ENCODE measurements at places on chromosomes 2 and 18.

- no peak for DNase-seq
These were observed 118.5 kb downstream of the NRP2 start for GRCh38 chr2:205800773-205801172.

DNA sequence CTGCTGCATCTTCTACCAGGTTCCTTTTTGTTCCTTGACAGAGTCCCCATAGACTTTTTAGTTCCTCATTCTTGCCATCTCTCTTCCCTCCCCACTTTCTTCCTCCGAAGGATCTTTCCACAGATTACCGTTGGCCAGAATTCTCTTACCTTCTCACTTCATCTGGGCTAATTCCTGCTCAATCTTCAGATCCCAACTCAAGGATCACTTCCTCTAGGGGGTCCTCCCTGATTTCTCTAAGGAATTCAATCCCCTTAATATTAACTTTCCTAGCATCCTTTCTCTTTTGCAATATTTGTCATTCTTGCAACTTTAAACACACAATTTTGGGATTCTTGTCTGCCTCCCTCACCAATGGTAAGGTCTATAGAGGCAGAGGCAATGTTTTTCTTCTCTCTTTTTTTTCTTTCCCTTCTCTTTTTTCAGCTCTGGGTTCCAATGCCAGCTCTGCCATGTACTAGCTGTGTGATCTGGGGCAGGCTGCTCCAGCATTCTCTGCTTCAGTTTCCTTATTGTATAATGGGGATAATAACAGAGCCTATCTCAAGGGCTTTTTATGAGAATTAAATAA lies 5.4 kb upstream of the KCNE4 start:
- no peak for DNase-seq

DNA sequence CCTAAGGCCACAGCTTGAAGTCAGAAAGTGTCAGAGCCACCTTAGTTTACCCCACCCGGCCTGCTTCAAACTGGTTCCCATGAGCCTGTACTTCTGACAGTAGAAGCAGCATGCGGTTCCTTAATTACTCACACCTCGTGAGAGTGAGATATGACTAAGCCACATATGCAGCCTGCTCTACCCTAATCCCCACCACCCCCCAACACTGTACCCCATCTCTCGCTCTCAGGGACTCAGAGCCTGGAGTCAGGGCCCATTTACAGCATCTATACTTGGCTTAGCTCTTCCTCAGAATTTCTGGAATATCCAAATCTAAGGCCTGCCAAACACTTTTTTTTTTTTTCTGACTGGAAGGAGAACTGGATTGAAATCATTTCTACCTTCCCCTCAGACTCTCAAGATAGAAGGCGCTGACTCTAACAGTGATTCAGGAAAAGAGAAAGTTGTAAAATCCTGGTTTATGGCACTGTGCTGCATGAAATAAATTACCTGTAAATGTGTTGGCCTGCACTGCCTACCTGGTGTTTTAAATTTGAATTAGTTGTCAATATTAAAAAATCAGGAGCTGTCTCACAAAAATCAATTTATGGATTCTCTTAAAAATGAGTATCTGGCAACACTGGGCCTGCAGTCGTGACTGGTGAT lies 360.0 kb downstream of the RND3 start:
- no peak for DNase-seq

- DNase-seq, result no peak
These were observed 214.7 kb downstream of the KLHL29 start for GRCh38 chr2:23599667-23600066.

GRCh38 chr2:195563857-195564512 lies 93.0 kb upstream of the SLC39A10 start:
- peak; percentile 76 for DNase-seq

DNA sequence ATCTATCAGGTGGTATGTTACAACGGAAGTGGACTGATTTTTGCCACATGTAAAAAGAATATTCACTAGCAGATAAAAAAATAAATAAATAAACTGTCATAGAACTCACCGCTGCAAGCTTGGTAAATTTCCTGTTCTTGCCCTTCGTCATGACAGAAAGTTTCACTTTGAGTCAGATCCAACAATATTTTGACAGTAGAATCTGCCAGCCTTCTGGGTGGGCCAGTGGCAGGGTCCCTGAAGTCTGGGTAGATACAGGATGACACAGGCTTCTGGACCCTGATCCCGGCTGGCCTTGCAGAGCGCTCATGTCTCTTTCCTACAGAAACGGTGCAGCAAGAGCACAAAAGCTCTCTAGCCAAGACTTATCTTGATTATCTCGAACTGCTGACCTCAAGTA lies 97.8 kb upstream of the PMAIP1 start:
- DNase-seq, result no peak

DNA sequence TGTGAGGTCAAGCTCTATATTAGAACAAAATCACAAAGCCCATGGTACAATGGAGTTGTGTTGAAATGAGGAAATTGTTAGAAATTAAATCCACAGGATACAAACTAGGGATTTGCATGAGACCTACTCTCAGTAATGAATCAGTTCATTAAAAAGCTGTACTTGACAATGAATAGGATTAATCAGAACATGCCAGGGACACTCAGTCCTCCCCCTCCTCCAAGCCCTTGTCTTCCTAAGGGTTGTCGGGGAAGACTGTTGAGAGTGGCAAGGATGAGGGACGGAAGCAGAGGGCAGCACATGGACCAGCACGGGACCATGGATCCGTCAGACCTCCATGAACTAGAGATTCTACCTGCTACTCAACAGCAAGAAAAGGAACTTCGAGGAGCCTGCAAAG lies 39.8 kb downstream of the SPRED2 start:
- DNase-seq, result no peak

DNA sequence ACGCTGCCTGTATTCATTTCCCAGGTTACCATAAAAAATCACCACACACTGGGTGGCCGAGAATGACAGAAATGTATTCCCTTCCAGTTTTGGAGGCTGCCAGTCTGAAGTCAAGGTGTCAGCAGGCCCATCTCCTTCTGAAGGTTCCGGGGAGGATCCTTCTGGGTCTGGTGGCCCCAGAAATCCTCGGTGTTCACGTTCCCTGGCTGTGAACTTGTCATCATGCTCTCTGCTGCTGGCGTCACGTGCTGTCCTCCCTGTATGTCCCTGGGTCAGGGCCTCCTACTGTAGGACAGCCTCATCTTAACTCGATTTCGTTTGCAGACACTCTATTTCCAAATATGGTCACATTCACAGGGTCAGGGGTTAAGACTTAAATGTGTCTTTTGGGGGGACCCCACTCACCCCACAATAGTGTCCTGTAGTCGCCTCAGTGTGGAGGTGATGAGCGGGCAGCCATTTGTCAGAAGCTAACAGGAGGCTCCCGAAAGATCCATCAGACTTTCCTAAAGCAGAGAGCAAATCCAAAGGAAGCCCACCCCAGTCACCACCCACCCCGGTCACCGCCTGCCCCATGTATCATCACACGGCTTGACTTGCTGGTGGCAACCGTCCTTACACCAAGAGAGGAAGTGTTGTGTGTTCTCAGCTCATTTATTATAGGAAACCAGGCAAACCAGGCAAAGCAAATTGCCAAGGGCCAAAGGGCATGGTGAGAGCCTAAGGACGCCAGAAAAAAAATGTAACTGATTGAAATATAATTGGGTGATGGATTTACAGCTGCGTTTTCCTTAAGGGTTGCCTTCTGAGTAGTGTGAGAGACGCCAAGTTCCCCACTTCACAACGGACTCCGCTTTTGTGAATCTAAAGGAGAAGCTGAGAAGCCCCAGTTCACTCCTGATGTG lies 148.8 kb upstream of the ZNF236 start:
- DNase-seq, result no peak

GRCh38 chr2:40255103-40255502 lies 196.8 kb downstream of the SLC8A1 start:
- no peak for DNase-seq

DNA sequence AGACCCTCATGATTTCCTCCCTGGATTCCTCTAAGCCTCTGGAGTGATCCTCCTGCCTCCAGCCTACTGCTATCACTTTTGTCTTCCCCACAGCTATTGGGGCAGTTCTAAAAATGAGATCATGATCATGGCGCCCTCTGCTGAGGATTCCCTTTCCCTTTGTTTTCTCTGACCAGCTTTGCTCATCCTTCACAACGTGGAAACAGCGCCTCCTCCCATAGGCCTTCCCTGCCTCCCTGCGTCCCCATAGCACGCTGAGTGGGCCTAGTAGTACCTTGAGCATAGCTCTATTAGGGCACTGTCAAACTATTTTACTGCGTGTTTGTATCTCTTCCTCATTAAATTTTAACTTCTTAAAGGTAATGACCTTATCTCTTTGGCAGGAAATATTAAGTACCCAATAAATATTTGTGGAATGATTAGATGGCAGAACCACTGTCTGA lies 207.0 kb upstream of the FANCL start:
- no peak for DNase-seq

- DNase-seq, result no peak
These were observed 422 bp upstream of the MRPL53 start for GRCh38 chr2:74472945-74473258.

DNA sequence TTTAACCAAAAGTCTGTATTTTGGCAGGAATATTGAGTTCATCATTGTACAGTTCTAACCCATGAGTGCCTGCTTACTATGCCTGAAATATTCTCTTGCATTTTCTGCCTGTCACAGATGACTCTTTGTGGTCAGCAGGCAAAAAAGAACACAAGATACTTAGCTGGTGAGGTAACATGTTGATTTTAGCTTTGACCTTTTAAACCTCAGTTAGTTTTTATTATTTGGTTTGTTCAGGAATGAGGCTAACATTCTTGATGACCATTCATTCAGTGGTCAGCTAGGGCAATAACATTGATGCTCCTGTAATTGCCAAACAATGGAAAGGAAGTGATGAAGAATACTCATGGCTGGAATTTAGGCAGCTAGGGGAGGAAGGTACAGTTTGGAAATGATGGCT lies 491.2 kb downstream of the PIK3C3 start:
- DNase-seq, result no peak

GRCh38 chr2:26672112-26672817 lies 20.3 kb upstream of the KCNK3 start:
- DNase-seq, result no peak

DNA sequence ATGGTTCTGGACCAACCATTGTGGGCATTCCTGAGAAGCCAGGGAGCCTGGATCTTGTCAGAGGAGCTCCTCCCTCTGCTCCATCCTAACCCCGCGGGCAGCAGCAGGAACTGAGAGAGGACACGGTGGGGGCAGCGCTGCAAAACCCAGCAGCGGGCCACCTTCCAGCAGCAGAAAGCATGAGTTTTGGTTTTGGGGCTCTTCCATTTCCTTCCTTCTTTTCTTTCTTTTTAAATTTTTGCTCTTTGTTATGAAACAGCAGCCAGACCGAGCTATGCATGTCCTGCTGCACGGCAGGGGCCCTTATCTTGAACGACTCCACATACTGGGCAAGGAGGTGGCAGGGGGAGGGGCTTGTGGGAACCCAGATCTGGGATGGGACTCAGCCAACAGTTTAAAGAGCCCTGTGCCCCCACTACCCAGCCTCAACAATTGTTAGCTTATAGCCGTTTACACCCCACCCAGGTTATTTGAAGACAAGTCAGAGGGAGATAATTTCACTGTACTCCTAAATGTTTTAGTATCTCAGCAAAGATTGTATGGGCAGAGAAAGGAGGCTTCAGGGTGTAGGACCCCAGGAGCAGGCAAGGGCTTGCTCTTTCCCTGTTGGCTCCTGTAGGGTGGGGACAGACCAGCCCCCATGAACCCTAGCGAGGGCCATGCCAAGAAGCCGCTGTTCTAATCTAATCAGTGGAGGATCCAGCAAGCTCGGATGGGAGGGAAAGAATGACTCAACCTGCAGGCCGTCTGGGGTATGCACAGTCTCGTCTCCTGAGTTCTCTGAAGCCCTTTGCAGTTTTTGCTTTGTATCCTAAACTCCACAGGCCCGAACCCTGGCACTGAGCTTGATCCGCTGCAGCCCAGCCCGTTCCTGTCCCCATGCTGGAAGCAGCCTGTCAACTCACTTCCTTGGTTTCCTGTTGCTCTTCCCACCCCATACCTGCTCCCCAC lies 75.3 kb downstream of the LRRFIP1 start:
- DNase-seq, result peak; percentile 42

- DNase-seq, result no peak
These were observed 427.5 kb upstream of the TRIB2 start for GRCh38 chr2:12289120-12289802.

- DNase-seq, result peak; percentile 34
These were observed 42.1 kb upstream of the GALR1 start for GRCh38 chr18:77207540-77207939.

GRCh38 chr2:16123421-16123820 lies 183.1 kb downstream of the MYCN start:
- no peak for DNase-seq

- peak; percentile 80 for DNase-seq
These were observed 121.0 kb downstream of the GYPC start for GRCh38 chr2:126776692-126777619.

DNA sequence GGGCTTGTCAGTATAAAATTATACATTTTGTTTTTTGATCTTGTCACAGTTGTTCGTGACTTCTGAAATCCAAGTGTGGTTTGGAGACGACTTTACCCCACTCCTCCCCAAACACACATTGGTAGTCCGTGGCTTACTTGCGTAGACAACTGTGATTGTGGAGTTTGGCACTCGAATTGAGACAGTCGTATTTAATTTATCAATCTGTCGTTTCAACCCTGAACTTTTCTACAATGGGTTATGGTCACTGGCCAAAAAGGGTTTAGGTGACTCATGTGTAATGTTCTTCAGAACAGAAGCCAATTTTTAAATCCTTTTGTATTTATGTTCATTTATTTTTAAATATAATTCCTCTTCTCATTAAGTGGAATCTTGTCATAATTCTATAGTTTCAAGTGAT lies 129.9 kb downstream of the SPTBN1 start:
- no peak for DNase-seq

- DNase-seq, result peak; percentile 35
These were observed 77.4 kb downstream of the DYSF start for GRCh38 chr2:71530641-71531332.

DNA sequence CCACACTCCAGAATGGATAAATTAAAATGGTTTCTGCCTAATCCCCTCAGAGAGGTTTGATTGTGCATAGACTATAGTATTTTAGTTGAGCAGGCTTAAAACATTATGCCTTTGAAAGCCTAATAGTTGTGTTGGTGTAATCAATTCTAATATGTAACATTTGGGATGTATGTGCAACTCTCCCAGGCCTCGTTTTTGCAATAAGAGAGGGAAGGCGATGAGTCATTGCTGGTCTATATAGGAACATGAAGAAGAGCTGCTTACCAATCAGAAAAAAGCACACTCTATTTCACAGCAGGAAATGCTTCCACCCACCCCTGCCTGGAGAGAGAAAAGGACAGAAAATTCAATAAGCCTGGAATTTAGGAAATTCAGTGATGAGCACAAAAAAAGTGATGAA lies 1424.0 kb upstream of the PIK3C3 start:
- no peak for DNase-seq

DNA sequence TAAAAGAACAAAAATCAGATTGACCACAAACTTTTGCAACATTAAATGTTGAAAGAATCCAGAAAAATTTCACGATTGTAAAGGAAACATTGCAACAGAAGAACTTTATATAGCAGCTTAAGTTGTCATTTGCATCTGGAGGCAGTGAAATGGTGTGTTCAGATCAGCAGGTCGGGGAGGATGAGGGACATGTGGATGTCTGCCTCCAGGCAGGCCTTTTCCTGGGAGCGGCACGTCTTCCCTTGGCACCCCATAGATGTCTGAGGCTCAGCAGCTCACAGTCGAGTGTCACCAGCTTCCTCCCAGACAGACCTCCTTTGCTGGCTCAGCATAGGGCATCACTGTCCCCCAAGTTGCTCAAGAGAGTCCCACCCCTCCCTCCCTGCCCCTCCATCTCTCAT lies 44.3 kb upstream of the ASB1 start:
- no peak for DNase-seq
